Hepatic stellate cell (primary cell): ENCODE measurements at places on chromosomes 6 and 20.
A peak's percentile ranks its signal among the peaks of the same experiment; 100 is the strongest.

DNA sequence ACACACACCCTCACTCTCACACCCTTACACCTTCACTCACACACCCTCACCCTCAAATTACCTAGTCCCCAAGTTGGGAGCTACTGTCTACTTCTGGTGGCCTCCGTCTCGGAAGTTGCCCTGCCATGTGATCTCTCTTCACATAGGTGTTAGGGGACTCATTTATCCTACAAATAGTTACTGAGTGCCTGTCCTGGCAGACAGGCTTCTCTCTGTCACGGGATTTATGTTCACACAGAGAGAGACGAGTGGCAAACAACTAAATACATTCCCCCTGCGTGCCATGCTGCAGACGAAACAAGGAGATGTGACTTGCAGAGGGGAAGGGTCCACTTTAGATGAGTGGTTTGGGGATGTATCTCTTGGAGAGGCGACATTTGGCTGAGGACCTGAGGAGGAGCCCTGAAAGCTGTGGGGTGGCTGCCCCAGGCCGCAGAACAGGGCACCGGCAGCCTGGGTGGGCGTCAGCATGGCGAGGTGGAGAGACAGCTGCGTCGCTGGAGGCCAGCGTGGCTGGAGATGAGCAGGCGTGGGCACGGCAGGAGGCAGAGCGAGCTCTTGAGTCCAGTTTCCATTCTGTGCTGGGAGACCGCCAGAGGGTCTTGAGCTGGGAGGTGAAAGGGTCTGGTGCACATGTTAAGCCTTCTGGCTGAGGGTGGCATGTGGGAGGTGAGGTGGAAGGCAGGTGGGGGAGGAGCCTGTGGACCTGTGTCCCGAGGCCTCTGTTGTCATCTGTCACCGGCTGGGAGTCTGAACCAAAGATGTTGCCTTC is 17.2 kb downstream of the DYNLT1 start:
- DNase-seq, result no peak

- no peak for DNase-seq
Measured at GRCh38 chr20:63119963-63120807, 95.7 kb downstream of the YTHDF1 start.

- DNase-seq, result no peak
Measured at GRCh38 chr6:152471456-152472265, 165.5 kb downstream of the SYNE1 start.

DNA sequence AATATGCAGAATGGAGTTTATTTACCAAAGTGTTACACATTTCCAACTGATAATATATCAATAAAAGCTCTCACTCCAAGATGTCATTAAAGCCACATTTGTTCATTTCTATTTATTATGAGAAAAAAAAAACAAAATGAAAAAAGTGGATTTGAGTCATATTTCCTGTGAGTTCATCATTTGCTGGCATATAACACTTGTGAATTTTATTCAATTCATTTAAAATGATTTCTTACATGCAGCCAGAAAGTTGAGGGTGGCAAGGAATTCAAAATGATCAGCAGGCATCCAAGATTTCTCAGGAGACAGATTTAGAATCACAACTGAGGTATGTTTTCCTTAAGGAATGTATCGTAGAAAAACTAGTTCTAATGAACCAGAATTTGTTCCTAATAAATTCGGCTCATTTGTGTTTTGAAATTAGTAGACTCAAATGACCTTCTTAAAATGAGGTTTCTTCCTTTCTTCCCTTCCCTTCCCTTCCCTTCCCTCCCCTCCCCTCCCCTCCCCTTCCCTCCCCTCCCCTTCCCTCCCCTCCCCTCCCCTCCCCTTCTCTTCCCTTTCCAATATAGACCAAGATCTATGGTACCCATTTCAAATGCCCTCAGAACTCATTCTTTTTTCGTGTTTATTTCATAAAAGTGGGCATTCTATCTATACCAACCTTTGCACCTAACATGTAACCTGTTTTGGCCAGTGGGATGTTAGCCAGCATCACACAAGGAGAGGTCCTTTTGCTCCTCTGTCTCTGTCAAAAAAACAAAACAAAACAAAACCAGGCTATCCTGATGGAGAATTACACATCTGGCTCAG is 357.9 kb upstream of the TSHZ2 start:
- no peak for DNase-seq

DNA sequence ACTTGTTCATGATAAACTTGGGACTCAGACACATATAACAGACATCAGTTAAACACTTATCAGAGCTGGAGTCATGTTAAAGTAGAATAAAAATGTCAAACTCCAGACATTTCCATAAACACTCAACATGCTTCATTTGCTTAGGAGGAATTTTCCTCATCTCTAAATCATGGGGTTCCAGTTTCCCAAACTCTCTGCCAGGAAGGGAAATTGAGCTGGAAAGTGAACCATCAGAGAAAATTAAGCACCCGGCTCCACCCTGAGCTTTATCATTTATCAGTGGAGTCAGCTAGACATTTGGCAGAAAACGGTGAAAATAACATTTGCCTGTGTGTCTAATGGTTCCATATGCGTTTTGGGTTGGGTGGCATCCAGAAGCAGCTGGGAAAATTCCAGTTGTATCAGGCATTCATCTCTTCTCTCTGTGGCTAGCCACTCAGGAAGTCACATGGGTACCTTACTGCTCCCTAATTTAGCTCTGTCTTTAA is 25.3 kb upstream of the ZNFX1 start:
- DNase-seq, result peak; percentile 43

- no peak for DNase-seq
Measured at GRCh38 chr6:167510648-167511047, 185.8 kb downstream of the TTLL2 start.

- no peak for DNase-seq
Measured at GRCh38 chr6:43043310-43043709, 10.3 kb downstream of the CUL7 start.

- DNase-seq, result no peak
Measured at GRCh38 chr20:39547546-39548408, 585.6 kb downstream of the DHX35 start.

DNA sequence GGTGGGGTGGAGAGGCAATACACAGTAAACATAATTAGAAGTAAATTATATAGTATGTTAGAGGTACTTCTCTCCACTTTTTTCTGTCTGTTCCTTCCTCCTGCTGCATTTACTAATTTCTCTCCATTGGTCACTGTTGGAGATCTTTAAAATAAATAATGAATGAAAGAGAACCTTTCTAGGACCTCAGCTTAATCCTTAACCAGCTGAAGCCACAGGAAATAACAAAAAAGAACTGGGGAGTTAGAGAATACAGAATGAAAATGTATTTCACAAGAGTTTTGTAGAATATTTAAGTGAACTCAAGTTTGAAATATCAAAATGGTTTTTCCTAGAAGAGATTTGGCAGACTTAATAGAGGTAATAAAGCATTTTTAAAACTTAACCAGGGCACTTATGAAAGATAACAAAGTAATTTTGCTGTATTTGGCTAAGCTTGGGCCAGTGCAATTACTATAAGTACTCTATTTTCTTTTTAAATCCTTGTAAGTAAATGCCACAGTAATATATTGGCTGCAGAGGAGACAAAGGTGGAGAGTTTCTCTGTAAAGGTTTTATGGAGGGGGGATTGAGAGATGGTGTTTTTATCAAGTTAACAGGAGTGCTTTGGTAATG is 405.0 kb downstream of the CDKAL1 start:
- DNase-seq, result no peak

- DNase-seq, result no peak
Measured at GRCh38 chr6:140824595-140824994, 1308.1 kb upstream of the GJE1 start.

DNA sequence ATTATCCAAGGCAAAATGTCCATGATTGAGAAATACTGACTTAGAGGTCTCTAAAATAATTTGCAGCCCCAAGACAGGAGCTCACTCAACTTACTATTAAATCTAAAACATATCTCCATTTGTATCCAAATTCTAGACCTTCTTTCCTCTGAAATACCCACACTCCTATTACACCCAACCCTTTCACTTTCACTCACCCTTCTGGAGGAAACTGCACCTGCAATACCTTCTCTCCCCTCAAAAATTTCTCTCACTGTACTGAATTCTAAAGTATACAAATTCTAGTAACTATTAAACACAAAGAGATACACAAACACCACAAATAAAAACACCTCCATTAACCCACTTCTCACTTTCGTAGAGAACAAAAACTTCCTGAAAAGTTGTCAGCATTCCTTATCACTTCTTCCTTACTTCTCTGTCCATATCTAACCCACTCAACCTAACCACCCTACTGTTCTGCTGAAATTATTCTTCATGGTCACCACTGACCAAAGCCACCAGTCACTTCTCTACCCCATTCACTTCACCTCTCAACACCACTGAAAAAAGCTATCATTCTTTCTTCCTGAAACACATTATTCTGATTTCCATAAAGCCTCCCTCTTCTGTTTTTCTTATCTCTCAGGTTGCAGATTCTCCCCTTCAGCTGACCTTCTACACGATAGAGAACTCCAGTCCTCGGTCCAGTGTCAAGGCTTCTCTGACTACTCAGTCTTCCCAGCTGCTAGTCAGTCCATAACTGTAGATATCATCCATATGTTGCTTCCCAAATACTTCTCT is 12.0 kb downstream of the LMBRD1 start:
- no peak for DNase-seq
